ENCODE measurements at places on chromosomes 7 and 10.

DNA sequence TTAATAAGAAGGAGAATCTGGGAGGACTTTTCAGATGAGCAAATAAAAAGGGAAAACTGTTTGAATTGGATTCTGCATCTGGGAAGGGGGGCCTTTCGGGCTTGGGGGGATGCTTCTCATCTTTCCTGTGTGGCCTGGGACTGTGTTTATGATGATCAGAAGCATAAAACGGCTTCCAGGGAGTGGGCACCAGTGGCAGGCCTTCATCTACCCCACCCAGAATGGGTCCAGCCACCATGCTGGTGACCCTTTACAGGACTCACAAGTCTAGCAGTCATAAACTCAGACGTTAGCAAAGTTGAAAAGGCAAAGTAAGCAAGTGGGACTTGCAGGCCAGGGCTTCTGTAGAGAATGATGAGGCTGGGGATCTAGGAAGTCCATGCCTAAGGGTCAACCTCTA, 198.3 kb upstream of the ZMIZ1 start:
- no peak for DNase-seq

GRCh38 chr7:135224027-135224426, 9.6 kb upstream of the STRA8 start:
- no peak for DNase-seq

GRCh38 chr7:50450590-50451032, 461 bp upstream of the FIGNL1 start:
- DNase-seq, result no peak

DNA sequence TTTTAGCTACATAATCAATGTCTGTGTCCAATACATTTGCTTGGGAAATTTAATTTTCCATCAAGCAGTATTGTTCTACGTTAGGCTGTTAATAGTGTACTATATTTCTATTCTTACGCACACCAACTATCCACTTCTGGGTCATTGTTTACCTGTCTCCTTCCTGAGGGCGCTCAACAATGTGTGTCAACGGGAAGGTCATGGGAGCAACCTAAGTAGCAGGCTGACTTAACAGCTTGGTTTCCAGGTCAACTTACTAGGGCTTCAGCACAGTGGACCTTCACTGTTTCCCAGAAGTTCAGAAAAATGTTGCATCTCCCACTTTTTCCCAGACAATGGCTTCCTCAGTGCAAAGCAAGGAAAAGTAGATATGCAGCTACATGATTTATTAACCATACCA, 13.7 kb downstream of the THSD7A start:
- no peak for DNase-seq

DNA sequence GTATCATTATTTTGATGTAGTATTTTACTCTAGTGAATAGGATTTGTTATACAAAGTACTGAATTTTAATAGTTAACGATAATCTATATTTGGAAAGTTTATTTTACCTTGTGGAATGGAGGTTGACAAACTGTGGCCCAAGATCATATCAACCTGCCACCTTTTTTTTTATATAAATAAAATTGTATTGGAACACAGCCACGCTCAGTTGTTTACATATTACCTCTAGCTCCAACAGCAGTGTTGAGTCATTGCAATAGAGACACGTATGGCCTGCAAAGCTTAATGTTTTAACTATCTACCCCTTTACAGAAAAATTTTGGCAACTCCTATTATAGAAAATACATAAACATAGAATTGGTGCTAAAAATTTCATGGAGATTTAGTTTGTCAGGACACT, 239.3 kb downstream of the THSD7A start:
- DNase-seq, result no peak

DNA sequence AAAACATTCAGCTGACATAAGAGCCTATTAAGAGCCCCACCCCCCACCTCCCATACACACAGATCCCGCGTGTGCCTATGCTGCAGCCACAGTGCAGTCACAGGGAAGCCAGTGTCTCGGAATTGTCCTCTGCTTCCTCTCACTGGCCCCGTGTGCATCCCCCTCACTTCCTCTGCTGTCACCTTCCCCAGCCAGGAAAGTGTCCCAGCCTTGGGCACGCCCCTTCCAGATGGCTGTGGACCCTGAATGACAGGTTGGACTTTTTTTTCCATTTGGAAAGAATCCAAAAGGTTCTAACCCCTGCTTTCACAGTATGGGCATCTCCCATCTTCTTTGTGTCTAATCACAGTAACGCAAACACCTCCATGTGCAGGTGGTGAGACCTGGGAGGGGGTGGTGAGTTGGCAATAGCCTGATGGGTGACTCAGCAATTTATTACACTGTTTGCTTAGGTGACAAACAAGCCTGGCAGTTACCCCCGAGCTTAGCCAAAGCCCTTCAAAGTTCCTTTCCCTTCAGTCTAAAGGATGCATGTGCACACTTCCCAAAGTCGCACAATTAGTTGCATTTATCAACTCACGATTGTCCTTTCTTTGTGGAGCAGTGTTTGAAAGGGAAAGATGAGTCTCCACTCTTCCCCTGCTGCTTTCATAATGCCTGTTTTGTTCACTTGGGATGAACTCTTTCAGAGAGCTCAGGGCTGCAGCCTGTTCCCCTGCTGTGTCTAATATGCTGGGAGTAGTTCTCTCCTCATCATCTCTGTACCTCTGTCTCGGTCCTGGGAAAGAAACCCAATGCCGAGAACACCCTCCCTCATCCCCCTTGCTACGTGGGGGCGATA, 67.5 kb upstream of the EFCAB10 start:
- no peak for DNase-seq

- no peak for DNase-seq
Measured at GRCh38 chr10:128489324-128490247, 363.4 kb upstream of the MKI67 start.

GRCh38 chr7:139725077-139725476, 52.7 kb downstream of the HIPK2 start:
- DNase-seq, result no peak

DNA sequence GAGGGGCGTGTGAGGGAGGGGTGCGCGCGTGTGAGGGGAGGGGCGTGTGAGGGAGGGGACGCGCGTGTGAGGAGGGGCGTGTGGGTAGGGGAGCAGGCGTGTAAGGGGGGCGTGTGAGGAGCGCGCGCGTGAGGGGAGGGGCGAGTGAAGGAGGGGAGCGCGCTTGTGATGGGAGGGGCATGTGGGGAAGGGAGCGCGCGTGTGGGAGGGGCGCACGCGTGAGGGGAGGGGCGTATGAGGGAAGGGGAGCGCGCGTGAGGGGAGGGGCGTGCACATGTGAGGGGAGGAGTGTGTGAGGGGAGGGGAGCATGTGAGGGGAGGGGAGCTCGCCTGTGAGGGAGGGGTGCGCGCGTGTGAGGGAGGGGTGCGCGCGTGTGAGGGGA, 19.1 kb downstream of the MXI1 start:
- peak; percentile 40 for DNase-seq

GRCh38 chr10:123945325-123945920, 53.8 kb upstream of the CPXM2 start:
- DNase-seq, result no peak

GRCh38 chr10:15715619-15716227, 4.0 kb downstream of the ITGA8 start:
- no peak for DNase-seq

DNA sequence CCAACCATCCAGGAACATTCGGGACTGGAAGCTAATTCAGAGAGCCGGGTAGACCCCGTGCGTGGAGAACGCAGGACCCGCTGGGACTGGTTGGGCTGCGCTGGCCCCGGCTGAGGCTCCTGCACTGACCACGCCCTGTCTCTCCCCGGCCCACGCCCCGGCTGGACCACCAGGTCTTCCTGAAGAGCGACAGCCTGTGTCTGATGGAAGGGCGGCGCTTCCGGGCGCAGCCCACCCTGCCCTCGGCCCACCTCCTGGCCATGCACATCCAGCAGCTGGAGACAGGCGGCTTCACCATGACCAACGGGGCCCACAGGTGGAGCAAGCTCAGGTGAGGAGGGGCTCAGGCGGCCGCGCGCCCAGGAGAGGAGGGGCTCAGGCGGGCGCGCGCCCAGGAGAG, 10.2 kb upstream of the UTF1 start:
- no peak for DNase-seq

- DNase-seq, result no peak
Measured at GRCh38 chr7:81851413-81851812, 81.6 kb upstream of the HGF start.

DNA sequence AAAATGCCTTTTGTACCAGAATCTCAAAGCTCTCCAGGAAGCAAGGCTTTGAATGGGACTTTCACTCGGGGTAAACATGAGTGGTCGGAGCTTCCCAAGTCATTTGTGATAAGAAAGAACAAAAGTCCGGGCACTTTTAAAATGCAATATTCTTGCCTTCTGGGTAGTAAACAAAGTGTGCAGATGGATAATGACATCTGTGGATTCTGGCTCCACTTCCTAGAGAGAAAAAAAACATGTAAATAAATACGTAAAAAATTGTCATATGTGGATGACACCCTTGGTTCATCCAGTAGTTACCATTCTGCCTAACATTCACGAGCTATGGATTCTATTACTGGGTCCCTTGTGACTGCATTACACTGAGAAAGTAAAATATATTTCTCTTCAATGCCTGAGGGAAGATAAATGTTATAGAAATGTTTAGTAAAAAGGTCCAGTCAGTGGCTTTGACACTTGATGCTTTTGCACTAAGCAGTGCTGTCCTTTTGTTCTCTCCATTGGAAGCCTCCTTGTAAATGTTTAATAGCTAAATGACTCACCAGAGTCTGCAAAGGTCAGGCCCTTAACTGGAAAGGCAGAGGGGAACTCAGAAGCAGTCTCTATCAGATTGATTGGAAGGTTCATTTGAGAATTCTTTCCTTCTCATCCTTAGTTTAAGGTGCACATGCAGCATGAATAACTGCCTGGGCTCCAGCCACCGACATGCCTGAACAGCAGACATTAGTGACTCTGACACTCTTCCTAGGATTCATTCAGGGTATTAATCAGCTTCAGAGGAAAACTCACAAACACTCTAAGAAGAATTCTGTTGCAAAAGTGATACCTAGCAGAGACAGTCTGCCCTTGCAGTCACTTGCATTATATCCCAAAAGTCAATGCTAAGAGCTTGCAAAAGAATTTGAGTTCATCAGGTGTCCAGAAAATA, 11.7 kb upstream of the EDRF1 start:
- DNase-seq, result no peak

DNA sequence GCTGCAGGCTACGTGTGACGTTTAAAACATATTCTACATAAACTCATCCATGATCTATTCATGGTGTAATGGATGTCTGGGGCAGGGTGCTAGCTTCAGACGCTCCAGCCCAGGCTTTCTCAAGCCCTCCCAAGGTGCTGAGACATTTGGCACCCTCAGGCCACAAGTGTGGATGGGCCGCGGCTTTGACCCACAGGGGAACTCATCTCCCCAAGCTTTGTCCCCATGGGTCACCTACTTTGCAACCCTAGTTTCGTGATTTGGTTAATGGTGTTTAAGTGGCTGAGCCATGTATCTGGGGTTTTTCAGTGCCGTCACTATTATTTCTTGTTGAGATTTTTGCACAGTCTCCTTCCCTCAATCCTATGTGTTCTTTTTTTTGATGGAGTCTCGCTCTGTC, 66.0 kb downstream of the GRK5 start:
- DNase-seq, result no peak

- DNase-seq, result no peak
Measured at GRCh38 chr10:44792119-44792775, 118.9 kb upstream of the TMEM72 start.

GRCh38 chr7:93327006-93327633, 95.0 kb downstream of the VPS50 start:
- no peak for DNase-seq

- DNase-seq, result no peak
Measured at GRCh38 chr7:47190462-47190861, 391.4 kb downstream of the TNS3 start.

GRCh38 chr10:32577448-32577847, 131.5 kb downstream of the CCDC7 start:
- no peak for DNase-seq

GRCh38 chr7:94431619-94432280, 37.1 kb downstream of the COL1A2 start:
- DNase-seq, result no peak

DNA sequence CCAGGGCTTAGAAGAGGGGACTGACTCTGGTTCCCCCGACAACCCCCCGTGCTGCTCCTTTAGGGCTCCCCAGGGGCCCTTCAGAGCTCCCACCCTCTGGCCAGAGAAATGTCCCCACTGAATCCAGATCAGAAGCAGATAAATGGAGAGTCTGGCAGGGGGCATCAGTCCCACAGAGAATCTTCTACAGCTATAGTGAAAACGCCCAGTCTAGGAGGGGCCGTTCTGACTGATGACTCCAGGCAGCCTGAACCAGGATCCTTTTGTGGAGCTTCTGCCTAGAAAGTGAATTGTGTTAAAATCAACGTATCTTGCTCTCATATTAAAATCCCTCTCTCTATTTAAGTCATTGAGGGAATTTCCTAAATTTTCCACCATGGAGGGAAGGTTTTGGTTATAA, 471.4 kb downstream of the LRMDA start:
- no peak for DNase-seq

DNA sequence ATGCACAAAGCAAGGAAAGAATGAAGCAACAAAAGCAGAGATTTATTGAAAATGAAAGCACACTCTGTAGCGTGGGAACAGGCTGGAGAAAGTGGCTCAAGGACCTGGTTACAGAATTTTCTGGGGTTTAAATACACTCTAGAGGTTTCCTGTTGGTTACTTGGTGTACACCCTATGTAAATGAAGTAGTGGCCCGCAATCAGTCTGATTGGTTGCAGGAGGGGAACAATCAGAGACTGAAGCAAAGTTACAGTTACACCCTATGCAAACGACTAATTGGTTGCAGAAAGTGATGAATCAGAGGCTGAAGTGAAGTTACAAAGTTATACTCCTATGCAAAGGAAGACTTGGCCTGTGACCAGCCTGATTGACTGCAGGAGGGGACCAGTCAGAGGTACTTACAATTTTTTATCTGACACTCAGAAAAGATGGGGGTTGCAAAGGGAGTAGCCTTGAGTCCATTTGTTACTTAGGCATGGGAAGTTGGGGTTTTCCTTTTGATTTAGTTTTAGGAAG, 3.6 kb upstream of the MTPN start:
- DNase-seq, result no peak

DNA sequence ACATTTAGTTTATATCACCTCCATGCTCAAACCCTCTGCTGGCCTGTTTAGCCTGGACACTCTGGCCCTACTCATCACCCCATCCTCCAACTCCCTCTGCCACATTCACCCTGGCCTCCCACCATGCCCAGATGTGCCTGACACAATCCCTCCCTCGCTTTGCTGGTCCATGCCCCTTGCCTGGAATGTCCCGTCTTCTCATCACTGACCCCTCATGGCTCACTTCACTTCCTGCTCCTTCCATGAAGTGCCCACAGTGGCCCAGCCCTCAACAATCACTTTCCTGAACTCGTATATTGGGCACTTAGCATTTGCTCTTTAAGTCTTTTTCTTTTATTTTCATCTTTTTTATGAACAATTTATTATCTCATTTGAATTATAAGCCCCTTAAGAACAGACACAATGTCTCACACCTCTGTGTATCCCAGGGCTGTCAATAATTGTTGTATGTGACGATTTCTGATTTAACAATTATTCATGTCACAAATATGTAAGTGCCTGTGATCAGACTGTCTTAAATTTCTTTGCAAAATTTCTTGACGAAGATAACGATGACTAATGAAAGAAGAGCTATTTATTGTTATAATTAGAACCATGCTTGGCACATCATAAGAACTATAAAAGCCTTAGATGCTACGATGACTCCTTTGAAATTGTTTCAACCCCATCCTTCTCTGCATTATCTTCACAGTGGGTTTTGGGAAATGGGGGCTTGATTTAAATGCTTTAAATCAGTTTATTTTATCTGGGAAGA, 209.9 kb upstream of the YAE1 start:
- no peak for DNase-seq

Data from KG1 (cell line).